Stimulated activated CD8-positive, alpha-beta memory T cell treated with anti-CD3 and anti-CD28 coated beads, Interleukin-15, amount 100 ng/mL, for 4 hours (primary cell): ENCODE measurements at places on chromosomes 11 and 22.

DNA sequence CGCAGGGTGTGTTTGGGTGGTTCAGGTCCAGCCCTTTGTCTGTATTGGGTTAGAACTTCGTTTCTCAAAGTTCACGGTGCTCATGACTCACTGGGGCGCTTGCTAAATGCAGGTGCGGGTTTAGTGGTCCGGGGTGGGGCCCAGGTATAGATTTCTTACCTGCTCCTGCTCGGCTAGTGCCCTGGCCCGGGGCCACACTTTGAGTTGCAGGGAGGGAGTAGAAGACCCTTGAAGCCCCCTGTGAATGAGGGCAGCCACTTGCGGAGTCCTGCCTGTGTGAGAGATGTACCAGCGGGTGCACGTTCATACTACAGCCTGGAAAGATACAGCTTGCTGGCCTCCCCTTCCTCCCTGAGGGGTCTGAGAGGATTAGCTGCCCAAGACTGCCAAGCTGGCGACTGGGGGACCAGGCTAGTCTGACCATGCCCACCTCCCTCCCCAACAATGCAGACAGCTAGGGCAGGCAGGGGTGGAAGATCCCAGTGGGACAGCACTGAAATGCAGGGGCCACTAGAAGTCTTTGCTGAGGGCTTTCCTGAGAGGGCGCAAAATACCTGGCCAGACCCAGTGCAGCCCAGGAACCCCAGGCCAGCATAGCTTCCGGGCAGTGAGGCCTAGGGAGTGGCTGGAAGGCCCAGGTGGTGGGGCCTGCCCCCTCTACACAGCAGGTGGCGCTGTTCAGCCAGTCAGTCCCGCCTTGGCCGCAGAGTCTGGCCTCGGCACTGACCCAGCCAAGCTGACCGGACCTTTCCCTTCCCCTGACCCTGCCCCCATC, 5.1 kb upstream of the MYRF start:
- DNase-seq = no peak

GRCh38 chr22:38706101-38706900, 557 bp downstream of the GTPBP1 start:
- DNase-seq = peak; percentile 28

- DNase-seq = no peak
Observed at GRCh38 chr11:120011836-120012235, 126.1 kb downstream of the TRIM29 start.

DNA sequence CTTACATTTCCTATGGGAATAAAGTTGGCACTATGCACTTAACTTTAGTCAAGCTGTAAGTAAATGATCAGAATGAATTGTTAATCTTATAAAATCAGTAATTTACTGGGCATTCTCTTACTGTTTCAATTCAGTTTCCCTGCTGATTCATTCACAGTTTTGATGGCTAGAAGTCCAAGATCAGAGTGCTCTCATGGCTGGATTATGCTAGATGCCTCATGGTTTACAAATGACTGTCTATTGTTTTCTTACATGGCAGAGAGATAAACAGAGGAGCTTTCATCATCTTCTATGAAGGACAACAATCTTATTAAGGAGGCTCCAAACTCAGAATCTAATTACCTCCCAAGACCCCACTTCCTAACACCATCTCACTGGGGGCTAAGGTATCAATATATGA, 135.1 kb upstream of the CARD18 start:
- no peak for DNase-seq

DNA sequence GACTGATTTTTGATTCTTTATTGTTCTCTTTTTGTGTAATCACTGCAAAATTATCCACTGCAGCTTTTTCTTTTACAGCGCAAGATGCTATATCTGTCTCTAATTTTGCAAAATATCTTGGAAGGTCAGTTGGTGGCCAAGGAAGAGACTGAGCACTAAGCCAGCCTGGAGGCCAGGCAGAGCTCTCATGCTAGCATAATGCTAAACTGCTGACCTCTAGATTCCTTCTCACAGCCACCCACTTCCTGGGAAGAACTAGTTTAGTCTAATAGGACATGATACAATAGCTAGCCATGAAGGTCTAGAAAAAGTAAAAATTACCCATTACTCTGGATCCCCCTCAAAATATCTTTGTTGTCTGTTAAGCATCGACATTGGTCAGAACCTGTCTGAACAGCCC, 227.2 kb upstream of the ARHGAP20 start:
- DNase-seq = no peak

DNA sequence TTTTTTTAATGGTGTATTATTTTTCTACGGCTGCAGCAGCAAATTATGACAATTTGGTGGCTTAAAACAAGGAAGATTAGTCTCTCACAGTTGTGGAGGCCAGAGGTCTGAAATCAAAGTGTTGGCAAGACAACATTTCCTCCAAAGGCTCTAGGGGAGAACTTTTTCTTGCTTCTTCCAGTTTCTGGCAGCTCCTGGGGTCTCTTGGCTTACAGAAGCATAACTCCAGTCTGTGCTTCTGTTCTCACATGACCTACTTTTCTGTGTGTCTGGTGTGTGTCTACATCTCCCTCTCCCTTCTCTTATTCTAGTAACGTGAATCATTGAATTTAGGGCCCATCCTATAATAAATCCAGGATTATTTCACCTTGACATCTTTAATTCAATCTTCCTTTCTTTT, 551.9 kb upstream of the LUZP2 start:
- no peak for DNase-seq

GRCh38 chr11:1163911-1164735, 6.4 kb downstream of the MUC5AC start:
- DNase-seq = no peak

GRCh38 chr11:70616938-70617654, 218.8 kb downstream of the CTTN start:
- no peak for DNase-seq

- no peak for DNase-seq
Observed at GRCh38 chr22:35544189-35544588, 3.6 kb downstream of the RASD2 start.

DNA sequence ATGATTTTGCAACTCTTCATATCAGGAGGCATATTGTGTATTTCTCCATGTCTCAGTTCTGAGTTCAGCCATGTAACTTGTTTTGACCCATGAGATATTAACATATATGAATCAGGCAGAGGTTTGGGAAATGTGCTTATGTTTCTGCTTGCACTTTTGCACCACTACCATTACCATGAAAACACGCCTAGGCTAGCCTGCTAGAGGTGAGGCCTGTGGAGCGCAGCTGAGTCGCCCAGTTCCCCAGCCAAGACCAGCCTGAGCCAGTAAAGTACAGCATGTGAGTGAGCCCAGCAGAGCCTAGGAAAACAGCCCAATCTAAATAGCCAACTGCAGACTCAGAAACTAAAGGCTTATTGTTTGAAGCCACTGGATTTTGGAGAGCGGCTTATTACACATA, 18.4 kb upstream of the MYOD1 start:
- no peak for DNase-seq

DNA sequence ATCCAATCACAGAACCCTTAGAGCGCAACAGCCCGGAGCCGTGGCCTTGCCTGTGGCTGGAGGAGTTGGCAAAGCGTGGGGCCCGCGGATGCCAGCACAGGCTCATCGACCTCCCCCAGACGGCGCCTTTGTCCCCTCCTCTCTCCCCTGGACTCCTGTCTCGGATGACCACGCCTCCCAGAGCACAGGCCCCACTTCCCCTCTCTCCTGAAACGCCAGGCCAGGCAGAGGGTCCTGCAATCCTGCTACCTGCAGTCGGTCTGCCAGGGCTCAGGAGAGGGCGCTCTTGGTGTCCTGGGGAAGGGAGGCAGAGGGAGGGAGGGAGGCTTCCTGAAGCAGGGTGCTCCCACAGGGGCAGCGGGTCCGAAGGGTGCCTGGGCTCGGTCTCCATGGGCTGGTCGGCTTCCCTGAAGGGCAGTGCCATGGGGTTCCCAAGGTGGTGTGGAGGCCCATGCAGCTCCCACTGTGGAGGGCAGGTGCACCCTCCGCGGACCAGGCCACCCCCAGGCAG, 16.6 kb upstream of the TTLL12 start:
- DNase-seq = no peak

GRCh38 chr11:6619004-6619745, at the start of gene TPP1:
Gene TPP1 (minus strand): TSS chr11:6619422. CDS start chr11:6619400, 22 bp downstream.
- peak; percentile 77 for DNase-seq

GRCh38 chr11:86637988-86638387, 34.4 kb downstream of the ME3 start:
- DNase-seq = no peak

DNA sequence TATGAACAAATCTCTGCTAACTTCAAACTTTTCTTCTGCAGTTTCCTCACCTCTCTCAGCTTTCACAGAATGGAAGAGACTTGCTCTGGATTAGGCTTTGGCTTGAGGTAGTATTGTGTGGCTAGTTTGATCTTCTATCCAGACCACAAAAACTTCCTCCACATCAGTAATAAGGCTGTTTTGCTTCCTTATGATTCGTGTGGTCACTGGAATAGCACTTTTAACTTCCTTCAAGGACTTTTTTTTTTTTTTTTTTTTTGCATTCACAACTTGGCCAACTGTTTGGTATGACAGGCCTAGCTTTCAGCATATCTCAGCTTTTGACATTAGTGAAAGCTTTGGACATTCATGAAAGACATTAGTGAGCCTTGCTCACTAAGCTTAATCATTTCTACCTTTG, 47.5 kb upstream of the LRRC55 start:
- no peak for DNase-seq

GRCh38 chr11:68146010-68146540, 24.9 kb upstream of the CHKA start:
- no peak for DNase-seq

GRCh38 chr22:46262449-46263215, 511 bp downstream of the PKDREJ start:
- DNase-seq = peak; percentile 23

DNA sequence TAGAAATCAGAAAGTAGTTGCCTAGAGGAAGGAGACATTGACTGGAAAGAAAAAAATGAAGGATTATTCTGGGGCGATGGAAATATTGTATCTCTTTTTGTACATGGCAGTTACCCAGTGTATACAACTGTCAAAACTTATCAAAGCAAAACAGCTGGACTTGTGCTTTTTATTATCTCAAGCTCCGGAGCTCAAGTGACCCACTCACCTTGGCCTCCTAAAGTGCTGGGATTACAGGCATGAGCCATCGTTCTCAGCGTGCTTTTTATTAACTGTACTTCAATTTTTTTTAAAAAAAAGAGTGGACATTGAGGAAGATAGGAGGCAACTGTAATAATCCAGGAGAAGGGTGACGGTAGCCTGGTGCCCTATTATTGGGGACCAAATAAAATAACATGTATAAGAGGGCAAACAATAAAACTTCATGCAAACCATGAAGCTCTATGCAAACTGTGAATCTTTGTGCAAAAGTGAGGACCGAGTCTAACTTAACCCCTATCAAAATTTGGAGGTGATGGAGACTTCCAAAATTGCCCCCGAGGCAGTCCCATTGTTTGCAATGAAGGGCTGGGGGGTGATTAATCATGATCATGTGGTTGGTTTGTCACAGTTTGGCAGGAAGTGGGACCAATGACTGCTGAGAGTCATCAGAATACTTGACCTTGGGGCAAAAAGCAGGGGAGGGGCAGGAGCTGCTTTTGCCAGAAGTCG, 23.5 kb downstream of the FZD4 start:
- no peak for DNase-seq

- DNase-seq = no peak
Observed at GRCh38 chr11:37926772-37927171, 1328.7 kb upstream of the RAG2 start.

DNA sequence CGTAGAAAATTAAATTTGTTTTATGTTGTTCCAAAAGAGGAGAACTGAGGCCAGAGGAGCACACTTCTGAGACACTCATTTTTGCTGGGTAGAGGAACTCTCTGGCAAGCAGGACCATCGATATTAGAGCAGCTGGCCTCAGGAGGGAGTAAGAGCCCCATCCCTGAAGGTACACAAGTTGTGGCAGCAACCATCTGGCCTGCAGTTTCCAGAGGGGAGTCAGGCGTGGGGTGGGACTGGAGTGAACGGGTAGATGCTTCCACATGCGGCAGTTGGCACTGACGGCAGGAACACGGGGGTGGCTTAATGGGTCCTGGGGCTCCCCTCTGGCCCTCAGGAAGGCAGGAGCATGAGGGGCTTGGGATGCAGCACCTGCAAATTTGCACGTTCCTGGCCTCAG, 13.2 kb upstream of the SSTR3 start:
- no peak for DNase-seq

DNA sequence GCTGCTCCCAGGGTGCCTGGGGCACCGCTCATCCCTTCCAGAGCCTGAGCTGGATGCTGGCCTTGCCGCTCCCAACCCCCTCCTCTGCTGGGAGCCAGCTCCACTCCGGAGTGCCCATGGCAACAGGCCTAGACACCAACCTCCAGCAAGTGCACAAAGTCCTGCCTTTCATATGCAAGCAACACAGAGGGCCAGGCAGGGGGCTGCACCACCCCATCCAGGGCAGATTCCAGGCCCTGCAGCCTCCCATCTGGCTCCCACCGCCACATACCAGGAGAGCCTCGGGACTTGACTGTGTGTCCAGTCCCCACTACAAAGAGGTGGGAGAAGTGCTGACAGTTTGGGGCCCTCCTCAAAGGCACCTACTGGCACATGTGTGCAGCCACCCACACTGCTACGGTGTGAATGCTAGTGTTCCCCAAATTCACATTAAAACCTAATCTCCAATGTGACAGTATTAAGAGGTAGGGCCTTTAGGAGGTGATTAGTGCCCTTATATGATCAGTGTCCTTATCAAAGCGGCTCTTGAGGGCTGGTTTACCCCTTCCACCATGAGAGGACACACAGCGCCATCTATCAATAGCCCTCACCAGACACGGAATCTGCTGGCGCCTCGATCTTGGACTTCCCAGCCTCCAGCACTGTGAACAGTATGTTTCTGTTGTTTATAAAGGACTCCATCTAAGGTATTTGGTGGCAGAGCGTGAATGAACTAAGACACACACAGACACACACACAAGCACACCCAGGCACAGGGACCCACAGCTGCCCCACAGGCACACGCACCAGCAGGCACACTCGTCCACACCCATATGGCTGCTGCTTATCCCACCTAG, 16.2 kb downstream of the ARVCF start:
- no peak for DNase-seq

- no peak for DNase-seq
Observed at GRCh38 chr11:26286472-26287066, 45.4 kb upstream of the ANO3 start.

- no peak for DNase-seq
Observed at GRCh38 chr11:47105974-47106373, 70.7 kb downstream of the ARFGAP2 start.

GRCh38 chr11:22707119-22707899, 40.9 kb downstream of the GAS2 start:
- no peak for DNase-seq

DNA sequence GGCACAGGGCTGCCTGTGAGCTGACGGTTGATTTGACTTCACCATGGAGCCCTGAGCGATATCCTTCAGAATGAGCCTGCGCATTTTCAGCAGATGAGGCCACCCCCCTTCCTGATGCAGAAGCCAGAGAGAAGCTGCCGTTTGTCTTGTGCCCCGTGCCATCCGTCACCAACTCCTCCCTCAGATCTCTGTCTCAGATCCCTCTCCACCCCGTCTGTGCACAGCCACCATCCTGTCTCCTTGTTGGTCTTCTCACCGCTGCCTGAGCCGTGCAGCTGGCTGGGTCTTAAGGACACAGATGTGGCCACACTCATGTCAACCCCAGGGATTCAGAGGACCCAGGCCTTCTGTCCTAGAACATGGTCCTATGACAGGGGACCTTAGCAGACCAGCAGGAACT, 293.9 kb downstream of the TBC1D22A start:
- DNase-seq = no peak

- DNase-seq = no peak
Observed at GRCh38 chr22:28283068-28283654, 364.1 kb upstream of the PITPNB start.
